GM06990 (cell line): ENCODE measurements at places on chromosomes 12 and 14.

DNA sequence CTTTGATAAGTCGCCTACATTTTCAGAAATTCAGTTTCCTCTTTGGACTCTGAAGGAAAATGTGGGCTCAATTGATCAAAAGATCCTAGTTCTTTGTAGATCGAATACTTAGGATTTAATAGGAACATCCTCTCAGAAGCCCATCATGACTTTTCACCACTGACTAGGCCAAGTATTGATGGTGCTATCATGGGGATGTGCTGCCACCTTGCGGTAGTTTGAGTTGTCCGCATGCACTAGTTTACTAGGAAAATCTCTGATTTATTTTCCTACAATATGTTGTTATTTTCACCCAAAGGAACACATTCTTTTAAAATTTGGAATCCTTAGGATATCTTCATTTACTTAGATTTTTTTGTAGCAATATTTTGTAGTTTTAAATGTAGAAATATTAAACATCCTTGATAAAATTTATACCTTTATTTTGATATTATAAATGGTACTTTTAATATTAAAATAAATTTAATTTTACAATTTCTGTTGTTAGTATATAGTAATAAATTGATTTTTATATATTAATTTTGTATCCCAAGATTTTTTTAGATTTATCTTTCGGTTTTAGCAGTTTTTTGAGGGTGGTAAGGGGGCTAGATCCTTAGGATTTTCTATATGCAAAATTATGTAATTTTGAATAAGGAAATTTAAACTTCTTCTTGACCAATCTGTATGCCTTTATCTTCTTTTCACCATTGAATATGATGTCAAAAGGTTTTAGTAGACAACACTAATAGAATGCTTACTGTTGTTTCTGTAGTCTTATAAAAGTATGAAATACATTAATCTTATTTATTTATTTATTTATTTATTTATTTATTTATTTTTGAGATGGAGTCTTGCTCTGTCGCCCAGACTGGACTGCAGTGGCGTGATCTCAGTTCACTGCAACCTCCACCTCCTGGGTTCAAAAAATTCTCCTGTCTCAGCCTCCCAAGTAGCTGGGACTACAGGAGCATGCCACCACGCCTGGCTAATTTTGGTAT is 52.9 kb upstream of the OR9K2 start:
- no peak for DNase-seq

- DNase-seq: peak; percentile 34
Observed at GRCh38 chr14:65791191-65791981, 378.9 kb downstream of the FUT8 start.

GRCh38 chr14:25406818-25407217 is 356.9 kb upstream of the STXBP6 start:
- DNase-seq: no peak

DNA sequence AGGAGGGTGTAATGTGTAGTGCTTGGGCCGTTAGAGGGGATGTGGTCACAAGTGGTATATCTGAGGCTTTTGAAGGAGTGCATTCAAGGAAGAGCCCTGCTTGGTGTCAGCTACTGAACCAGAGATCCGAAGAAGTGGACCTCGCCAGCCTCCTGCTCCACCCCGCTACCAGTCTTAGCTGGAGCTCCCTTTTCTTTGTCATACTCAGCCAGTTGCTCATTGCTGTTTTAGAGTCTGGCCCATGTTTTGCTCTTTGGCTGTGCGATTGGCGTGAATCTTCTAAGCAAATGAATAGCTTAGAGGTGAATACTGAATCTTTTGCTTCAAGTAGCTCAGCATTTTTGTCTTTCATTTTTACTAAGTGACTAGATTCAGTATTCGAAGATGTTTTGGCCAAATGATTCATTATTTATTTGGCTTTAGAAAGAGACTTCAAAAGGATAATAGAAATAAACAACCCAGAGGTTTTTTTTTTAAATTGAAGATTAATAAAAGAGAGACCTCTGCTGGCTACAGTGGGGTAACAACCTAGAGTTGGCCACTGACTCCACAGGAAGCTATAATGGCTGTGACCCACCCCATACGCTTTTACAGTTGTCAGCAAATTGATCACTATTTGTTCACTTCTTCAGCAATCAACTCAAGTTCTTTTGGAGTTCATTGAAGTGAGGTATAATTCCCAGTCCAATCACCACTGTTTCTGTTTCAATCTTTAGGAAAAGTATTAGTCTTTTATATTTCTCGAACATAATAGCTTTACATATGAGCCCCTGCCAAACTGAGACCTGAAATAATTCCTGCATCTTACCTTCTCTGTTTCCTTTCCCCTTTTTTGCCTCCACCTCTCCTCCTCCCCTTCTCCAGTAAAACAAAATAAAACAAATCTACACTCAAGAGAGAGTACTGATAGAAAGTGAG is 19.9 kb downstream of the CDKN1B start:
- peak; percentile 58 for DNase-seq
